Occipital lobe (tissue), 3 donors: ENCODE measurements at places on chromosomes 2 and 18. TPM values are rescaled to one million over a fixed set of nuclear protein-coding genes. Genes with fewer than 3 reads are reported as not detected.
A peak's percentile ranks its signal among the peaks of the same experiment; 100 is the strongest.

DNA sequence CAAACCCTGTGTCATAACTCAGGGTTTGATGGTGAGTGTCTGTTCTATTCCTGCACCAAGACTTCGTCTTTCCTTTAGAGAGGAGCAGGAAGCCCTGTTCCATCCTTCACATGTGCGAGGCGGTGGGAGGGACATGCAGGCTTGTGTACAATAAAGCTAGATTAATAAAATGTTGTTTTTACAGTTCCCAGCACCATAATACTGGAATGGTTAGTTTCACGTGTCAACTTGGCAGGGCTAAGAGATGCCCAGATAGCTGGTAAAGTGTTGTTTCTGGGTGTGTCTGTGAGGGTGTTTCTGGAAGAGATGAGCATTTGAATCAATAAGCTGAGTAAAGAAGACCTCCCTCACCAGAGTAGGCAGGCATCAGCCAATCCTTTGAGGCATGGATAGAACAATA, 48.8 kb upstream of the NPAS2 start:
- no peak for DNase-seq

GRCh38 chr2:239036819-239037558, 189.1 kb downstream of the TWIST2 start:
- DNase-seq, result no peak

GRCh38 chr2:169828141-169828811, 1.0 kb downstream of the UBR3 start:
- DNase-seq, result peak; percentile 30

GRCh38 chr2:47656715-47657600, 126.0 kb upstream of the MSH6 start:
- DNase-seq, result no peak

GRCh38 chr18:44996261-44996660, 315.6 kb downstream of the SETBP1 start:
- DNase-seq, result no peak

- no peak for DNase-seq
Measured at GRCh38 chr2:41393621-41394020, 654.2 kb upstream of the PKDCC start.

Gene GKN2
- not detected for total RNA-seq

Gene UPP2
- 1.7 TPM for total RNA-seq
